ENCODE measurements at places on chromosomes 2 and 18. TPM values are rescaled to one million over a fixed set of nuclear protein-coding genes. Genes with fewer than 3 reads are reported as not detected.

Gene ASNSD1
- total RNA-seq: 32.1 TPM

Gene ZFP36L2
- 149 TPM for total RNA-seq

Gene MSTN
- 0.26 TPM for total RNA-seq

GRCh38 chr2:217222309-217222910 lies 362.5 kb upstream of the TNP1 start:
- DNase-seq: no peak
